ENCODE measurements at places on chromosomes 12 and 14.

- no peak for DNase-seq
Measured at GRCh38 chr12:118682656-118683055, 298.7 kb upstream of the SRRM4 start.

- DNase-seq: no peak
Measured at GRCh38 chr12:120902846-120903411, 1.2 kb downstream of the SPPL3 start.

- no peak for DNase-seq
Measured at GRCh38 chr14:104660597-104660996, 28.8 kb upstream of the INF2 start.

GRCh38 chr14:78432046-78432445, 261.9 kb downstream of the NRXN3 start:
- DNase-seq: no peak

GRCh38 chr14:33589334-33589733, 361.5 kb downstream of the EGLN3 start:
- DNase-seq: no peak

- no peak for DNase-seq
Measured at GRCh38 chr12:57242329-57242690, 8.7 kb downstream of the STAC3 start.

DNA sequence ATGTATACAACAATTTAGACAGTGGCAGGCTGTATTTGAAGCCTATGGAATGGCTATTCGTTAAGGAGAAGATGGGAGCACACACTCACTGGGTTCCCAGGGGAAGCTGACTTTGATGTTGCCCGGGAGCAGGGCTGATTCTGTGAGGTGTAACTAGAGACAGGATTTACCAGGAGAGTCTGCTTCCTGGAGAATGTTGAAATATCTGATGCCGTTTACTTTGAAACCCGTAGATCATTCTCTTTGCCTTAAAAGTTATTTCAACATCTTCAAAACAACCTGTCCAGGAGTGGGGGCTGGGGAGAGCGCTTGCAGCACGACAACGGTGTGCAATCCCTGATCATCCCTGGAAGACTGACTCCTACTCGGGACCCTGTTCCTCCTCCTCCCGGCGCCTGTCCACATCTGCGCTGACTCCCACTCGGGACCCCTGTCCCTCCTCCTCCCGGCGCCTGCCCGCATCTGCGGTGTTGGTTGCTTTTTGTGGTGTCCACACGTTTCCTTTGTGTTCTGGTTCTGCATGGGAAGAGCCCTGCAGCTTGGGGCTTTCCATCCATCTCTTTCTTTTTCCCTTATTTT, 72.6 kb downstream of the AACS start:
- no peak for DNase-seq

GRCh38 chr12:47819138-47819895, 386 bp downstream of the HDAC7 start:
- peak; percentile 39 for DNase-seq

GRCh38 chr12:106897082-106897481, 58.6 kb upstream of the TMEM263 start:
- DNase-seq: no peak

DNA sequence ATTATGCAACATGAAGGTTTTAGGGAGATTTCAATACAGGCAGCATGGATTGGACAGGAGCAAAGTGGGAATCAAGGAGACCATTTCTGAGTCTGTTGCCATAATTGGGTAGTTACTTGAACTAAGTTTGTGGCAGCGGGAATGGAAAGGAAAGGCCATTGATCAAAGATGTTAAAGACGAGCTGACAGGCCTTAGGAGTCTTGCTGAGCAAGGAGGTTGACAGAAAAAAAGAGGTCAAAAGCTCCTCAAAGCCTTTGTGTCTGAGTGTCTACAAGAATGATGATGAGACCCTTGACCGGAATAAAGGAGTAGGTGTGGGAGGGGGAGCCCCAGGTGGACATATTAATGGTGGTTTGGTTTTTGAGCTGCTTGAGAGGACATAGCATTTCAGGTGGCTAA, 9.4 kb downstream of the PLEKHA5 start:
- no peak for DNase-seq

GRCh38 chr12:75954041-75954440, 77.5 kb downstream of the PHLDA1 start:
- DNase-seq: no peak

DNA sequence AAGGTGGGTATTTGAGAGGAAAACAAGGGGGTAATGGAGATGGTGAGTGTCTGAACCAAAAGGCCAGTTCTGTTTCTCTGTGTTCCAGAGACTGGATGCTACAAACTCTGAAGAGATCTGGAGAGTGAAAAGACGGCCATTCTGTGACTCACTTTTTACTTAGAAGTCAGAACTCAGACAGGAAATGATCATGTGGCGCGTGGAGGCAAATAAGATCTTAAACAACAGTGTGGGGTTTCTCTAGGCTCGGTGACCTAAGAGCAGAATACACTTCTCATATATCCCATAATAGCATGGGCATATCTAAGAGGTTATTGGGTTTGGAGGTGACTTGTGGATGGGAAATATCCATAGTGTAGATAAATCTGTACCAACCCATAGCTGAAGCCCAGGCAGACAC, 463.5 kb downstream of the TMEM132D start:
- no peak for DNase-seq

- no peak for DNase-seq
Measured at GRCh38 chr12:93361151-93361919, 16.4 kb upstream of the NUDT4 start.

DNA sequence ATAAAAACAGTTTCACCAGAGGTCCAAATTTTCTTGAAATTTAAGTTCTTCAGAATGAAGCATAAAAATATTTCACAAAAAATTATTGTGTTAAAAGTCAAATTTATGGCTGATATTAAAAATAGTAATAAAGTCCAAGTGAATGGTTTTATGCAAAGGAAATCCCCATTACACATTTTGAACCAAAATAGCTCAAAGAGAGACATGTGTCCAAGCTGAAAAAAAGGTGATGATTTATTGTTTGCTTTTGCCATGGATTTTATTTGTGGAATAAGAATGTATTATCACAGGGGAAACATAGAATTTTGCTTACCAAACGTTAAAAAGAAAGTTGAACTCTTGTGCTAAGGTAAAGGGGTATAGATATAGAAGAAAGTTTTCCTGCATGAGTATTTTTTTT, 4.6 kb downstream of the FOXG1 start:
- DNase-seq: no peak

DNA sequence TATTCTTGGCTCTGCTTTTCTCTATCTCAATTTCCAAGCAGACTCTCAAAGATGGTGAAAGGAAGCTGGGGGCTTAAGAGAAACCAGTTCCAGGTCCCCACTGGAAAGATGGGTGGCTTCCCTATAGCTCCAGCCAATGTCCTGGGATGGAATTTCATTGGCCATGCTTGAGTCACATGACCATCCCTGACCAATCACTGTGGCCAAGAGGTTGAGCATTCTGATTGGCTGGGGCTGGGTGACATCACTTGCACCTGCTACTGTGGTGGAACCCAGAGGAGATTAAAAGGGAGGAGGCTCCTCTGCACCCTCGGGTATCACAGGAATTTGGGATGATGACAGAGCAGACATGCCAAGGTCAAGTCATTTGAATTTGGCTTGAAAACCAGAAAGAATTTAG, 436.5 kb downstream of the TMEM132D start:
- DNase-seq: no peak

DNA sequence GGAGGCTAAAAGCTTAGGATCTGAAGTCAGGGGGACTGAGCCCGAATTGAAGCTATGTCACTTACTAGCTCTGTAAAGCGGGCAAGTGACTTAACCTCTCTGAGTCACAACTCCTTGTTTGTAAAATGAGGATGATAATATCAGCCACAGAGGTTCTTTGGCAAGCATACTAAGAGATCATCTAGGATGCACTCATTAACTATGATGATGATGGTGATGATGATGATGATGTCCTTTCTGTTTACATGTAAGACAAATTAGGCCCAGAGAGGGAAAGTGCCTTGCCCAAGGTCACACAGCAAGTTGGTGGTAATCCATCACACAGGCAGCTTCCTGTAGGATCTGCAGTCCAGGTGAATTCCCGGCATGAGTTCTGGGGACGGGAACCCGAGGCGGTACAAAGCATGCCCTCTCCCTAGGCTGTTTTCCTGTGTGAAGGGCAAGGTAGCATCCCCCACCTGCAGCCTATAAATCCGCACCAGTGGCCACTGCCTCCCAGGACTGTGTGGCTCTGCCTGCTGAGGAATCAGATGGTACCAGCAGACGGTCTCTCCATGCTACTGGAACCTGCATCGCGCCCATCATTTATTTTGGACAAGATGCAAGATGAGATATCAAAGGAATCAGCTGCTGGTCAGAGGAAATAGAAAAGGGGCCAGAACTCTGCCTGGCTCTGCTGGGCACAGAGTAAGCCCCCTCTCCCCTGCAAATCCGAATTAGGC, 55.2 kb downstream of the MAP1LC3B2 start:
- no peak for DNase-seq

- DNase-seq: no peak
Measured at GRCh38 chr14:46840944-46841720, 189.6 kb upstream of the RPL10L start.

- DNase-seq: no peak
Measured at GRCh38 chr14:84085493-84085892, 1444.5 kb upstream of the FLRT2 start.

DNA sequence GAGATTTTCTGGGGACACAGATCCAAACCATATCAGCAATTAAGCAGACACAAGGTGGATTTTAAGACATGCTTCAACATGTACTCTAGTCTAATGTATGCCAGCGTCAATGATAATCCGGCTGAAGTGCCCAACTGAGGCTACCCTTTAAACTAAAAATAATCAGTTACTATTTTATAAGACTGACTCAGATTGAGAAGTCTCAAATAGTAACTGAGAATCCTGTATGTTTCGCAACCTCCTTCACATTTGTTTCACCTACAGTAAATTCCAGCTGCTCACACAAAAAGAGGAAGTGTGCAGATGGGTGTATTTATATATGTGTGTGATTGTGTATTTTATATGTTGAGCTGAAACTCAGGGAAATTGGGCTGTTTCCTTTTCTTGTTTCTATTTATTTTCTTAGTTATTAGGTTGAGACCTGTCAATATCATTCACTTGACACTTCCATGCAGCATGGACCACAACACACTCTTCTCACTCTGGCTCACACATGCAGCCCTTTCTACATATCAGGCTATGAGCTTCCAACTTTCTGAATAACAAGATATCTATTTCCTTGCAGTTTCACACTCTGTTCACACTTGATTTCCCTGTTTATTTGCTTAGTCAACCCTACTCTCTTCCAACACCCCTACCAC, 1224.9 kb upstream of the TMEM132C start:
- no peak for DNase-seq

DNA sequence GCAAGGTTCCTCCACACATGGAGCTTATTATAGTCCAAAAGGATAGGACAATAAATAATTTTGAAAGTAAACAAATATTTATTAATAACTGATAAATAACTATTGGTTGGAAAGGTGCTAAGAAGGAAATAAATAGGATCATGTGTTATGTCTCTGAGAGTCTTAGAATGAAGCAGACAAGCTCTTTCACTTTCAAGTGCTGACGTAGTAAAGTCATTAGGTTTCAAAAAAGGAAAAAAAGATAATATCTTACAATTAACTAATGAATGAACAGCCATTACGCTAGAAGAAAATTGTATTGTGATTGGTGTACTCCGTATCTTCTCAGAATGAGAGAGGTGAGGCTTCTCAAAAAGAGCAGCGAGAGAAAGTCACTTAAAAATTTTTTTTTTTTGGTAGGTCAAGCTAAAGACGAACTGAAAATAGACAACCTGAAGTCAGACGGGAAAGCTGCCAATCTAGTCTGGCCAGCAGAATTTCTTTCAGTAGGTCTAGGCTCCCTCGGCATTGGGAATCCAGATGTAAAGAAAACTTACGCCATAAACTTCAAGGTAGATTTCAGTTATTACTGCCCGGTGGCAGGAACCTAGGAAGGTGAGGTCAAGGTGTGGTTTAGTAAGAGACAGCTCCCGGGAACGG, 583 bp upstream of the LEMD3 start:
- peak; percentile 49 for DNase-seq

GRCh38 chr12:55679691-55680090, 28.0 kb downstream of the ITGA7 start:
- no peak for DNase-seq

DNA sequence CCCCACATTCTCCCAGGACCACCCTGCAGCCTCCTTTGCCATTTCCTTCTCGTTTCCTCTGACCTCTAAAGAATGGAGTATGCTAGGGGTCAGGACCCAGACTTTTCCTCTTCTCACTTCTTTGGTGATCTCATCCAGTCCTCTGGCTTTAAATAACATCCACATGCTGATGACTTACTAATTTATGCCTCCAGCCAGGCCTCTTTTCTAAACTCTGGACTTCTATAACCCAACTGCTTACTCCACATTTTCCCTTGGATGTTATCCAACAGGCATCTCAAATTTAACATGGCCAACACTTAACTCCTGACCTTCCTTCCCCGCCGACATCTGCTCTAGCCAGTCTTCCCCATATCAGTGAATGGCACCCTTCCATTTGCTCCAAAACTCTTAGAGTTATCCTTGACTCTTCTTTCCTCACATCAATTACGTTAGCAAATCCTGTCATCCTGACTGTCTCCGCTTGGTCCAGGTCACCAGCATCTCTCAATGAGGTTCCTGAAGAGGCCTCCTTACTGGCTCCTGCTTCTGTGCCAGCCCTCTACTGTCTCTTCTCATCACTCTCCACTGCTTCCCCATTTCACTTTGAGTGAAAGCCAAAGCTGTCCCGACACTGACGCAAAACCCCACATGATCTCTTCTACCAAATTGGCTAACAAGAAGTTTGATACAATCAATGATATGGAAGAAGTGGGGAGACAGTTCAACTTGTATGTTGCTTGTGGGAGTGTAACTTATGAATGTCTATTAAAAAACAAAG, 42.7 kb downstream of the TMBIM6 start:
- no peak for DNase-seq

- DNase-seq: no peak
Measured at GRCh38 chr12:93519859-93520258, 52.5 kb downstream of the MRPL42 start.

- DNase-seq: no peak
Measured at GRCh38 chr14:48805315-48805714, 780.9 kb downstream of the RPS29 start.
